K562 (cell line): ENCODE measurements at places on chromosomes 5 and 9. TPM values are rescaled to one million over a fixed set of nuclear protein-coding genes. Genes with fewer than 3 reads are reported as not detected.

GRCh38 chr5:161547738-161548486 lies 1.4 kb upstream of the GABRB2 start:
- no peak for DNase-seq

GRCh38 chr5:95899829-95900228 lies 61.8 kb downstream of the ELL2 start:
- DNase-seq, result no peak

GRCh38 chr5:82275216-82275664 lies 2.9 kb downstream of the RPS23 start:
- no peak for DNase-seq

- no peak for DNase-seq
These were observed 403.0 kb downstream of the HINT1 start for GRCh38 chr5:130762031-130762430.

GRCh38 chr9:131799177-131799823 lies 59.4 kb upstream of the RAPGEF1 start:
- DNase-seq, result peak; percentile 73

GRCh38 chr9:128011071-128011817 lies 30.5 kb upstream of the EEIG1 start:
- DNase-seq, result peak; percentile 39

DNA sequence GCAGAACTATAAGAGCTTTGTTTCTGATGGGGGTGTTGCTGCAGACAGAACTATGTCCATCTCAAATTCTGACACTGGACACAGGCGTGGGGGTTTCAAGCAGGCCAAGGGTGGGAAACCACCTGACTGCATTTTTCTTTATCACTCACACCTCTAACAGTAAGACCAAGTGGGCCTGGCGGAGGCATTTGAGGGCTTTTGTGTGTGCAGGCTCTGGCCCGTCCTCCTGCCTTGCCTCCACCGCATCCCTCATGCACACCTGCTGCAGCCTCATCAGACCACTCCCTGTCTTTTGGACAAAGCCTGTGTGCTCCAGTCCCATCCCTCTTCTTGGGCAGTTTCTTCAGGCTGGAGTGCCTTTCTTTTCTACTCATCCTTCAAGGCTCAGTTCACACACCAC lies 7.9 kb downstream of the OR13J1 start:
- no peak for DNase-seq

GRCh38 chr5:116340799-116341198 lies 233.8 kb downstream of the SEMA6A start:
- no peak for DNase-seq

DNA sequence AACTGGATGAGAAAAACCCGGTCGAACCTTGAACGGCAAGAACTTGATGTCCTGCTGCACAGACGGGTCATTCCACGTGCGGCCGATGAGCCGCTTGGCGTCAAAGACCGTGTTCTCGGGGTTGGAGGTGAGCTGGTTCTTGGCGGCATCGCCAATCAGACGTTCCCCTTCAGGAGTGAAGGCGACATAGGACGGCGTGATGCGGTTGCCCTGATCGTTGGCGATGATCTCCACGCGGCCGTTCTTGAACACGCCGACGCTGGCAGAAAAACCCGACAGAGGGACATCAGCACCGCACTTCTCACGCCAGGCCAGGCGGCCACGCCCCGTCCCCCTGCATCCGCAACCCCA lies 519 bp downstream of the HSPA5 start:
- peak; percentile 28 for DNase-seq

DNA sequence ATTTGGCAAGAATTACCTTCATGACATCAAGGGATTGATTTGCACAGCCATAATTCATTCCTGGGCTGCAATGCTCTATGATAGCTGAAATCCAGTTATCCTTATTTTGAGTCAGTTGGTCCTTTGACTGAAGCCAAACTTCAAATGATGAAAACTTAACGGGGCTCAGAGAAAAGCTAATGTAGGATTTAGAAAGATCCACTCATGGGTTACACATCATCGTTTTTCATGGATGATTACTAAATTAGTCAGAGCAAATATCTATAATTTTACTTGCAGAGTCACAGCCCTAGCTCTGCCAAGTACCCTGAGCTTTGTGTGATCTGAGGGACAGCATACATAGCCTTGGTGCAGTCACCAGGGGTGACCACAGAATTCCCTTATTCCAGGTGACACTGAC lies 27.3 kb upstream of the MUSK start:
- DNase-seq, result no peak

Gene SPATA31D4
- not detected in 2 replicates for total RNA-seq
